Small intestine (tissue), 16 donors: ENCODE measurements at places on chromosomes 4 and X.

- H3K36me3 ChIP-seq: peaks cover 9% of the 10 kb centered on the region
- DNase-seq: peak; percentile 85
- peak overlapping the region; percentile 90 for H3K27ac ChIP-seq
- no peaks in the 10 kb centered on the region for H3K4me1 ChIP-seq
- H3K27me3 ChIP-seq: no peaks in the 10 kb centered on the region
These were observed 792 bp downstream of the PPID start for GRCh38 chr4:158722291-158722916.

- no peak overlapping the region for H3K4me3 ChIP-seq
- H3K4me1 ChIP-seq: no peaks in the 10 kb centered on the region
- H3K36me3 ChIP-seq: no peaks in the 10 kb centered on the region
- DNase-seq: no peak
- H3K27me3 ChIP-seq: peaks cover 16% of the 10 kb centered on the region
These were observed 1.5 kb downstream of the SNCA start for GRCh38 chr4:89835413-89835812.

DNA sequence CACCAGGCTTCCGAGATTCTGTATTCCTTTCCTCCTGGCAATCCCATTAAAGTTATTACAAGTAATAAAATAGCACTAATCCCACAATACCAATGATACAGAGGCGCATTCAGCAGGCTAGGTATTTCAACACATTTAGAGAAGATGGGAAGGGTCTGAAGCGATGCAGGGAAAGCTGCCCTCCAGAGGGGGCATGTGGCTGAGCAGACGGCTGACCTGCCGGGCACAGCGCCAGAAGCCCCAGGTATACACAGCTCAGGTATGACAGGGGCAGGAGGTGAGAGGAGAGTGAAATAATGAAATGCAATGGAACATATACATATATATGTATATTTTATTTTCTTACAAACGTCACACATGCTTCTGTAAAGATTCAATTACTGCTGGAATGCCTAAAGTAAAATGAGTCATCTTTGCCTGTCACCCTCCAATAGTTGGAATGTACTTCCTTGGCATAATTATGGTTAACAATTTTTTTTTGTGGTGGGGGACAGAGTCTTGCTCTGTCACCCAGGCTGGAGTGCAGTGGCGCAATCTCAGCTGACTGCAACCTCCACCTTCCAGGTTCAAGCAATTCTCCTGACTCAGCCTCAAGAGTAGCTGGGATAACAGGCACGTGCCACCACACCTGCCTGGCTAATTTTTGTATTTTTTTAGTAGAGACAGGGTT lies 21.3 kb upstream of the CDKN2AIP start:
- DNase-seq: no peak
- no peak overlapping the region for H3K27ac ChIP-seq
- no peaks in the 10 kb centered on the region for H3K4me1 ChIP-seq
- H3K4me3 ChIP-seq: no peak overlapping the region

DNA sequence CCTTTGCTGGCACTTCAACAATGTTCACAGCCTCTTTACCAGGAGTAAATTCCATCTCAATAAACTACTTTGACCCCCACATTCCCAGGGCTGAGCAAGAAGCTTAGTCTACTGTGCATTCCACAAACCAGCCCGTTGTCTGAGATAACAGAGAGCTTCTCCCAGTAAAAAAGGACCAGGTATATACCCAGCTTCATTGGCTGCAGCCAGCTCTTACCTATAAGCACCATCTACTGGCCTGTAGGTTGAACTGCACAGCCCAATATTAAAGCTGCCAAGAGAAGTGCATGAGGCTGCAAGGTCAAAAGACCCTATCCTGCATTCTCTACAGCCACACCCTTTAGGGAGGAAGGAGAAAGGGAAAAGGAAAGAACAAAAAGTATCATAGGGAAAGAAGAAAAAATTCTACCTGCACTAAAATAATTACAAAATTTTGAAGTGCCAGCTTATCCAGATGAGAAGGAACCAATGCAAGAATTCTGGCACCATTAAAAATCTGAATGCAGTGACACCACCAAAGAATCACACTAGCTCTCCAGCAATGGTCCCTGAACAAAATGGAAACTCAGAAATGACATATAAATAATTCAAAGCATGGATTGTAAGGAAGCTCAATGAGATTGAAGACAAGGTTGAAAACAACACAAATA lies 45.7 kb upstream of the INTU start:
- no peak overlapping the region for H3K27ac ChIP-seq
- no peak overlapping the region for H3K4me3 ChIP-seq
- peak; percentile 43 for DNase-seq
- H3K36me3 ChIP-seq: no peaks in the 10 kb centered on the region
- H3K4me1 ChIP-seq: no peaks in the 10 kb centered on the region

- no peaks in the 10 kb centered on the region for H3K36me3 ChIP-seq
- H3K27me3 ChIP-seq: no peaks in the 10 kb centered on the region
- H3K27ac ChIP-seq: no peak overlapping the region
These were observed 37.5 kb upstream of the STK26 start for GRCh38 chrX:131985526-131986049.

GRCh38 chr4:182449186-182449929 lies 206.2 kb downstream of the TENM3 start:
- no peaks in the 10 kb centered on the region for H3K36me3 ChIP-seq
- H3K4me1 ChIP-seq: no peaks in the 10 kb centered on the region
- H3K27me3 ChIP-seq: no peaks in the 10 kb centered on the region
- peak; percentile 3 for DNase-seq

- no peaks in the 10 kb centered on the region for H3K27me3 ChIP-seq
- no peaks in the 10 kb centered on the region for H3K36me3 ChIP-seq
- H3K27ac ChIP-seq: peak overlapping the region; percentile 16
- H3K4me1 ChIP-seq: peaks cover 2% of the 10 kb centered on the region
- no peak overlapping the region for H3K4me3 ChIP-seq
These were observed 137.4 kb downstream of the CEP135 start for GRCh38 chr4:56086073-56086541.

DNA sequence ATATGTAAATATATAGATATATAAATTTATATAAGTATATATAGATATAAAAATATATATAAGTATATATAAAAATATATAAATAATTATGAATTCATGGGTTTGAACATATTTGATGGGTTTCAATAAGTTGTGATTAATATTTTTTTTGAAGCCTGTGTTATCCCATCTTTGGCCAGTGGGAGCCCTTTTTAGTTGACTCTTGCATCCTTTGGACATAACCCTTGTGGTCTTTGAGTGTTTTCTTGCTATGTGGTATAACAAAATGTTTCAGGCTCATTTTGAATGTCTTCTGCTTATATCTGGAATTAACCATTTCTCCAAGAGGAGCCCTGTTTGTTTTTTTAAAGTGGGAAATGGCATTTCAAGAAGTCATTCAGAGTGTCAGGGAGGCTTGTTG lies 15.2 kb downstream of the SNX25 start:
- H3K4me1 ChIP-seq: peaks cover 10% of the 10 kb centered on the region
- no peaks in the 10 kb centered on the region for H3K27me3 ChIP-seq
- no peak overlapping the region for H3K4me3 ChIP-seq

DNA sequence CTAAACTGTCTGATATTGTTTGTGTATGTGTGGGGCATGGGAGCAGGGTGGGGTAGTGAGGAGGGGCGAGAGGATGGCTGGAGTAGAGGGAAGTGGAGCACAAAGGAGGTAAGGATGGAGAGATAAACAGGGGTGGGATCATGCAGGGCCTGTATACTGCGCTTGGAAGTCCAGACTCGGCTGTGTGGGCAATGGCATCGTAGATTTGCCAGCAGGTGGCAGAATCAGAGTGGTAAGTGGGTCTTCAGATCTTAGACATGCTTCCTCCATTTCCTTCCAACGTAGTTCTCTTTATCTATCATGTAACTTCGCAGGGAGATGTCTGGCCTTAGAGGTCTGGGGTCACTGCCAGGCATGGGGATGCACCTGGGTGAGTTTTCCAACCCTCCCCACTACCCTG lies 155.5 kb downstream of the PDGFRA start:
- peak overlapping the region; percentile 30 for H3K27ac ChIP-seq
- no peaks in the 10 kb centered on the region for H3K36me3 ChIP-seq
- no peaks in the 10 kb centered on the region for H3K4me1 ChIP-seq
- no peak overlapping the region for H3K4me3 ChIP-seq
- no peaks in the 10 kb centered on the region for H3K27me3 ChIP-seq

GRCh38 chr4:116088771-116089170 lies 975.4 kb upstream of the NDST4 start:
- DNase-seq: no peak
- no peak overlapping the region for H3K27ac ChIP-seq
- H3K36me3 ChIP-seq: no peaks in the 10 kb centered on the region
- no peaks in the 10 kb centered on the region for H3K27me3 ChIP-seq

DNA sequence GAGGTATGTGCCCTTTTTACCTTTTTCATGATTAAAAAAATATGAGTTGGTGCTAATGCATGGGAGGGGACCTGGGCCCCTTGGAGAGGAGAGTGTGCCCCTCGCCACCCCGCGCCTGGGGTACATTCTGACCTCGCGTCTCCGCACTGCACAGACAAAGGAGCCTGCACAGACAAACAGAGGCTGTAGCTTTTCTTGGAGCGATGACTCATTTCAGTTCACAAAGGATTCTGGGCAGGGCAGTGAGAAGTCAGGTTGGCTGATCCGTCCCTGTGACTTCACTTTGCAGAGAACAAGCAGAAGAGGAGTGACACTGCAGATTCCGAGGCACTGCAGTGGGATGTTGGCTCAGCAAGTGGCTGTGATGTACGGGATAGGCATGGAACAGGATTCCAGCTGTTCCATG lies 82.9 kb downstream of the STOX2 start:
- no peak overlapping the region for H3K4me3 ChIP-seq
- peak; percentile 76 for DNase-seq
- H3K4me1 ChIP-seq: no peaks in the 10 kb centered on the region
- no peaks in the 10 kb centered on the region for H3K36me3 ChIP-seq

GRCh38 chr4:151014521-151015458 lies at the start of gene LRBA:
Gene LRBA (minus strand): TSS chr4:151015284. CDS start chr4:151014642, 642 bp downstream.
- peak within 1 kb of the TSS; percentile 100 for H3K27ac ChIP-seq
- no peaks in the 10 kb centered on the region for H3K27me3 ChIP-seq
- H3K4me1 ChIP-seq: no peaks in the 10 kb centered on the region
- peaks cover 5% of the 10 kb centered on the region for H3K36me3 ChIP-seq
- peak within 1 kb of the TSS; percentile 95 for H3K4me3 ChIP-seq

GRCh38 chrX:110796407-110796697 lies 735 bp upstream of the CHRDL1 start:
- H3K27ac ChIP-seq: no peak overlapping the region
- no peak for DNase-seq
- no peaks in the 10 kb centered on the region for H3K4me1 ChIP-seq
- H3K4me3 ChIP-seq: peak overlapping the region; percentile 30

- no peaks in the 10 kb centered on the region for H3K36me3 ChIP-seq
- no peak for DNase-seq
- no peak overlapping the region for H3K4me3 ChIP-seq
- no peaks in the 10 kb centered on the region for H3K27me3 ChIP-seq
These were observed 85.1 kb downstream of the PDGFC start for GRCh38 chr4:156886481-156886880.

- H3K27me3 ChIP-seq: no peaks in the 10 kb centered on the region
- H3K4me1 ChIP-seq: no peaks in the 10 kb centered on the region
- H3K27ac ChIP-seq: no peak overlapping the region
- no peak overlapping the region for H3K4me3 ChIP-seq
- no peaks in the 10 kb centered on the region for H3K36me3 ChIP-seq
These were observed 115.6 kb upstream of the NALF2 start for GRCh38 chrX:69388526-69388925.

GRCh38 chrX:5852941-5853340 lies 375.7 kb downstream of the NLGN4X start:
- no peak for DNase-seq
- H3K4me3 ChIP-seq: no peak overlapping the region
- no peaks in the 10 kb centered on the region for H3K36me3 ChIP-seq
- H3K4me1 ChIP-seq: no peaks in the 10 kb centered on the region
- no peak overlapping the region for H3K27ac ChIP-seq

- H3K27ac ChIP-seq: no peak overlapping the region
- no peak overlapping the region for H3K4me3 ChIP-seq
- no peaks in the 10 kb centered on the region for H3K27me3 ChIP-seq
- peaks cover 17% of the 10 kb centered on the region for H3K36me3 ChIP-seq
- peaks cover 4% of the 10 kb centered on the region for H3K4me1 ChIP-seq
- DNase-seq: no peak
These were observed 55.4 kb downstream of the NPNT start for GRCh38 chr4:105950701-105951100.

DNA sequence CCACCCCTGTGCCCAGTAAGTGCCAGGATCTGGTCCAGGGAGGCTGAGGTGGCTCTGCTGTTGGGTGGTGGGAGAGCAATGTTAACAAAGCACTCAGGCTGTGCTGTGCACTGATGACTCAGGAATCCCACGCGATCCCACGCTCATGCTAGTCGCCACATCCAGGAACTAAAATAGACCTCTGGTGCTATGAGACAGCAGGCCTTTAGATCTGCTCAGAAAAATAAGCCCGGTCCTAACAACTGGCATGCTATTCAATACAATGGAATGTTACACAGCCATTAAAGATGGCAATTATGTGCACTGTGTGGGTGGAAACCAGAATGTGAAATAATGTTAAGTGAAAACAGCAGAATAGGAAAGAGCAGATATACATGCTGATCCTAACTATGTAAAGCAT lies 26.0 kb downstream of the ARL13A start:
- no peak overlapping the region for H3K27ac ChIP-seq
- H3K4me1 ChIP-seq: no peaks in the 10 kb centered on the region
- DNase-seq: no peak
- H3K36me3 ChIP-seq: peaks cover 2% of the 10 kb centered on the region
- no peak overlapping the region for H3K4me3 ChIP-seq
- no peaks in the 10 kb centered on the region for H3K27me3 ChIP-seq

GRCh38 chr4:173380987-173381386 lies 10.2 kb downstream of the SAP30 start:
- no peaks in the 10 kb centered on the region for H3K36me3 ChIP-seq
- H3K27ac ChIP-seq: no peak overlapping the region
- no peaks in the 10 kb centered on the region for H3K4me1 ChIP-seq
- DNase-seq: no peak
- no peak overlapping the region for H3K4me3 ChIP-seq

DNA sequence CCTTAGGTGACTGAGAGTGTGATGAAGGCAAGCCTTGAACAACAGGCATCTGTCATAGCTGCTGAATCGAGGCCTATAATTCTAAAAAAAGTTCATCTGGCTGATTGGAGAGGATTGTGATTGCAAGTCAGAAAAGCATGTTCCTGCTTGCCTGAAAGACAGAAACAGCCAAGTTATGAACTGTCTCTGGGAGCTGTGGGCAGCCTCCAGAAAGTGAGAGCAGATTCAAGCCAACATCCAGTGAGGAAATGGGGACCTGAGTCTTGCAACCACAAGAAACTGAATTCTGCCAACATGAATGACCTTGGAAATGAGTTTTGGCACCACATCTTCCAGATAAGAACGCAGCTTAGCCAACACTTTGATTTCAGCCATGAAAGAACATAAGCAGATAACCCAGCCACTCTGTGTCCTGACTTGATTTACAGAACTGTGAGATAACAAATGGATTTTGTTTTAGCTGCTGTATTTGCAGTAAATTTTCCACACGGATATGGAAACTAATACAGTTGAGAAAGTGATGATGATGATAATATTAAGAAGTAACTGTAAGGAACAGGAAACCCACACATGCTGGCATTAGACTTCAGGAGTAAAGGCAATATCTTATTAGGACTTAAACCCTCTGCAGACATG lies 240.3 kb upstream of the NDST3 start:
- no peak overlapping the region for H3K4me3 ChIP-seq
- H3K27ac ChIP-seq: no peak overlapping the region
- H3K4me1 ChIP-seq: no peaks in the 10 kb centered on the region
- no peak for DNase-seq
- H3K27me3 ChIP-seq: no peaks in the 10 kb centered on the region
